ENCODE measurements at places on chromosomes 1 and 21. TPM values are rescaled to one million over a fixed set of nuclear protein-coding genes. Genes with fewer than 3 reads are reported as not detected.

The GBP6 gene
- total RNA-seq = 0.14 TPM

The PADI3 gene
- not detected for total RNA-seq

The TNFRSF8 gene
- total RNA-seq = 0.92 TPM

The CCDC30 gene
- 1.9 TPM for total RNA-seq

The SELL gene
- total RNA-seq = 1.1 TPM

The AMY1B gene
- not detected for total RNA-seq

The LEFTY1 gene
- total RNA-seq = not detected

The LCE2C gene
- not detected for total RNA-seq

DNA sequence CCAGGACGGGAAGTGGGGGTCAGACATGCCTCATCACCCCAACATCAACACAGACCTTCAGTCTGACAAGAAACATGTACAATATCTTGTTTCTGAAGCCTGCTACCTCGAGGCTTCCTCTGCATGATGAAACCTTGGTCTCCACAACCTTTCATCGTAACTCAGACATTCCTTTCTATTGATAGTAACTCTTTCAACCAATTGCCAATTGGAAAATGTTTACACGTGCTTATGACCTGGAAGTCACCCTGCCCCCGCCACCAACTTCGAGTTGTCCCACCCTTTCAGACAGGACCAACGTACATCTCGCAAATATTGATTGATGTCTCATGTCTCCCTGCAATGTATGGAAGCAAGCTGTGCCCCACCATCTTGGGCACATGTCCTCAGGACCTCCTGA is 159.5 kb downstream of the ETS2 start:
- DNase-seq = no peak

DNA sequence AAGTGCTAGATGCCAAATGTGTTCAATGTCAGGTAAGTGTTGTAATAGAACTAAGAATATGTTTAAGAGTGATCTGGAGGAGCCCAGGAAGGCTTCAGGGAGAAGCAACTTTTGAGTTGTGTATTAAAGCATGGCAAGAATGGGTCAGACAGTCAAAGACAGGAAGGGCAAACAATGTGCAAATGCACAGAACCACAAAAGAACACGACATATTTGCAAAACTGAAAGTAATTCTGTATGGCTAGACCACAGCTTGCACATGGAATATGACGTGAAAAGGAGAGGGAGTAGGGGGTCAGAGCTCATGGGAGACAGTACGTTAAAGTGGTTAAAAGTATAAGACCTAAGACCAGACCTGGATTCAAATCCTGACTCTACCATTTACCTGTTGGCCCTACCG is 7.1 kb upstream of the SORT1 start:
- no peak for DNase-seq

DNA sequence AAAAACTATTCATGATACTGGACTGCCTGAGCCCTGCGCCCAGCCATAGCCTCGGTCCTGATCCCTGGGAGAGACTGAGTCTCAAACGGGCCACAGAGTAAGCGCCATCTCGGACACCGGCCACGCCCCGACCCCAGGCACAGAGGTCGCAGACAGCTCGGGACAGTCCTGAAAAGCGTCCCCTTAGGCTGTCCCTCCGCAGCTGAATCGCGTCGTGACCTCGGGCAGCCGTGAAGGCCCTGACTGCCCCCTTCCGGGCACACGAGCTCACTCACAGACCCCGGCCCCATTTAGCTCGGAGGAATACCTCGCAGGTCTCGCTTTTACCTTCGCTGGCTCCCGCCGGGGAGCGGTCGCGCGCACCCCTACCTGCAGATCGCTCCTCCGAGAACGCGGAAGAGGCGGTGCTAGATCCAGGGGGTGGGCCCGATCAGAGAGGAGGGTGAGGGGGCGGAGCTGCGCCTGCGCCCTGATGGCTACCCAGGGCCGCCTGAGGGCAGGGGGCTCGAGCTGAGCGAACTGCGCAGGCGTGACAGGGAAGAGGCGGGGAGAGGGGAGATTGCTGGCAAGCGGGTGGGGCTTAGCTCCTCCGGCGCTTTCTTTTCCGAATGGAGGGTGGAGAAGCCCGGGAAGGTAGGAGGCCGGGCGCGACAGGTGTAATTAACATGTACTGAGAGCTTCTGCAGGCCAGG is at the start of gene MKNK1:
MKNK1 (minus strand) TSS at position 411 of the 692 bp plus-strand sequence. CDS start 20,941 bp downstream, outside the sequence.
- DNase-seq = peak; percentile 98

GRCh38 chr1:78527706-78528105 is 36.9 kb downstream of the PTGFR start:
- no peak for DNase-seq

GRCh38 chr1:38061883-38062328 is 15.3 kb upstream of the POU3F1 start:
- DNase-seq = no peak

DNA sequence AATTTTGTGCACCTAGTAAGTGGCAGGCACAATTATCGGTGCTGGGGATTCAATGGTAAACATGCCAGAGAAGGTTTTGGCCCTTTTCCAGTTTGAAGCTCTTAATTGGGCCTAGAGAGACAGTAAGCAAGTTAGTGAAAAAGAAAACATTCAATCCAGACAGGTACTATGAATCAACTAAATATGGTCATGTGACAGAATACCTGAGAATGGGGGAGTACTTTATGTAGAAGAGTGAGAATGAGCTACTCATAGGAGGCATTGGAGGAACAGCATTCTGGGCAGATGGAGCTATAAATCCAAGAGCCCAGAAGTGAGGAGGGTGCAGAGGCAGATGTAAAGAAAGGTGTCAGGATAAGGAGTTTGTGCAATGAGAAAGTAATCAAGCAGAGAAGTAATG is 1017.9 kb downstream of the ADGRL2 start:
- DNase-seq = no peak

DNA sequence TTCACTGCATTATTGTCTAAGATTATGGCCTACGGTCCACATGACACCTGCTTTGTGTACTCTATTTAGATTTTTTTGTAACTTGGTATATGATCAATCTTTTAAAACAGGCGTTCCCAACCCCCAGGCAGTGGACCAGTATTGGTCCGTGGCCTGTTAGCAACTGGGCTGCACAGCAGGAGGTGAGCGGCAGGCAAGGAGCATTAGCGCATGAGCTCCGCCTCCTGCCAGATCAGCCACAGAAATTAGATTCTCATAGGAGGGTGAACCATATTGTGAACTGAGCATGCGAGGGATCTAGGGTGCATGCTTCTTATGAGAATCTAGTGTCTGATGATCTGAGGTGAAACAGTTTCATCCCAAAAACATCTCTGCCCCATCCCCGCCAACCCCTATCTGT is 228.4 kb upstream of the NR5A2 start:
- DNase-seq = no peak

GRCh38 chr1:217524787-217525520 is 105.9 kb downstream of the GPATCH2 start:
- no peak for DNase-seq

- DNase-seq = no peak
Observed at GRCh38 chr1:44526295-44527073, 121.4 kb downstream of the RNF220 start.

- DNase-seq = no peak
Observed at GRCh38 chr1:179082333-179082998, 596 bp downstream of the TOR3A start.

GRCh38 chr1:162327144-162327787 is 49.4 kb downstream of the SPATA46 start:
- no peak for DNase-seq

- DNase-seq = no peak
Observed at GRCh38 chr1:64116537-64116936, 86.9 kb upstream of the UBE2U start.

DNA sequence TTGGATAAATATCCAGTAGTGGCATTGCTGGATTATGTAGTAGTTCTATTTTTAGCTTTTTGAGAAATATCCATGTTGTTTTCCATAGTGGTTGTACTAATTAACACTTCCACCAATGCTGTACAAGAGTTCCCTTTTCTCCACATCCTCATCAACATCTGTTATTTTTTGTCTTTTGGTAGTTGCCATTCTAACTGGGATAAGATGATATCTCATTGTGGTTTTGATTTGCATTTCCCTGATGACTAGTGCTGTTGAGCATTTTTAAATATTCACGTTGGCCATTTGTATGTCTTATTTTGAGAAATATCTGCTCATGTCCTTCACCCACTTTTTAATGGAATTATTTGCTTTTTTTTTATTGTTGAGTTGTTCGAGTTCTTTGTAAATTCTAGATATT is 183.9 kb downstream of the PTPRU start:
- DNase-seq = no peak

GRCh38 chr1:42176902-42177519 is 12.5 kb upstream of the GUCA2A start:
- no peak for DNase-seq

GRCh38 chr1:221204055-221204833 is 325.0 kb downstream of the HLX start:
- no peak for DNase-seq

DNA sequence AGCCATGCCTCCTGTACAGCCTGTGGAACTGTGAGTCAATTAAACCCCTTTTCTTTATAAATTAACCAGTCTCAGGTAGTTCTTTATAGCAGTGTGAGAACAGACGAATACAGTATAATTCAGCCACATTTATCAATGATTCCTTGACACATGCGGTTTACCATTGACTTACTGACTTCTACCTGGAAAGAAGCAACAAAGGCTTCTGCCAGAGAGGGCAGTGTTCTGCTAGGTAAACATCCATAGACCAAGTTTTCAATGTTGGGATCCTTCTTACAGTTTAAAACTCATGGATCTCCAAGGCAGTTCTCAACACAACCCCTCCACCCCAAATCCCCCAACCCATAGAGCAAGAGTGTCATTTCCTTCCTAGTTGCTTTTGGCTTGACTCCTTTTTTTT is 150.6 kb downstream of the ZNF648 start:
- DNase-seq = no peak

DNA sequence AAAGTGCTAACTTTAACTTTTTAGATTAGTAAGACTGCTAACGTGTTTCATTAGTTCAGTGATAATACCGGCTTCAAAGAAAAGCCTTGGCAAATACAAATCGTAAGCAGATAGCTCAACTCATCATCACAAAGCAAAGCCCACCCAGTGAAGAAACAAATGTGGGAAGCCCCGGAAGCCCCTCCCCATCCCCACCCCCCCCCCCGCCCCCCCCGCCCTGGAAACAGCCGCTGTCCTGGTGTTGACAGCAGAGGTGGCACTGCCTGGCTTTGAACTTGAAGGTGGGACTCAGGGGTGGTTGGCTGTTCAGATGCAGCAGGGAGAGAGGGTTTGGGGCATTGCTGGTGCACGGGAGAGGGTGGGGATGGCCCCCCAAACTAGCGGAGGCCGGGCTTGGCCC is 14.1 kb downstream of the PDXK start:
- no peak for DNase-seq

DNA sequence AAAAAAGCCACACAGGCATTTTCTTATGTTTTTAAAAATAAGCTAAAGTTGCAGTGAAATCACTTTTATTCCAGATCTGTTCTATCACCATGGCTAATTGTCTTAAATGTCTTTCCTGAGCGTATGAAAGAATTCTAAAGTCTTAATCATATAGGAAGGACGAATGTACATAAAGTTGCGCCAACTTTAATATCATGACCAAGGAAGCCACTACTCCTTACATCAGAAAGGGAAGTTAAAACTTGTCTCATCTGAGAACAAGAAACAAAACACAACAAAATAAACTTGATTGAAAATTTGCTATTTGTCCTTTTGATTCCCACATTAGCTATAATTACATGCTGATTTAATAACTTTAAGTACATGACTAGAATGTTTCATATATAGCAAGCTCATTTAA is 26.5 kb downstream of the CNIH4 start:
- DNase-seq = no peak

- no peak for DNase-seq
Observed at GRCh38 chr21:44718571-44718970, 7.2 kb upstream of the TSPEAR start.

DNA sequence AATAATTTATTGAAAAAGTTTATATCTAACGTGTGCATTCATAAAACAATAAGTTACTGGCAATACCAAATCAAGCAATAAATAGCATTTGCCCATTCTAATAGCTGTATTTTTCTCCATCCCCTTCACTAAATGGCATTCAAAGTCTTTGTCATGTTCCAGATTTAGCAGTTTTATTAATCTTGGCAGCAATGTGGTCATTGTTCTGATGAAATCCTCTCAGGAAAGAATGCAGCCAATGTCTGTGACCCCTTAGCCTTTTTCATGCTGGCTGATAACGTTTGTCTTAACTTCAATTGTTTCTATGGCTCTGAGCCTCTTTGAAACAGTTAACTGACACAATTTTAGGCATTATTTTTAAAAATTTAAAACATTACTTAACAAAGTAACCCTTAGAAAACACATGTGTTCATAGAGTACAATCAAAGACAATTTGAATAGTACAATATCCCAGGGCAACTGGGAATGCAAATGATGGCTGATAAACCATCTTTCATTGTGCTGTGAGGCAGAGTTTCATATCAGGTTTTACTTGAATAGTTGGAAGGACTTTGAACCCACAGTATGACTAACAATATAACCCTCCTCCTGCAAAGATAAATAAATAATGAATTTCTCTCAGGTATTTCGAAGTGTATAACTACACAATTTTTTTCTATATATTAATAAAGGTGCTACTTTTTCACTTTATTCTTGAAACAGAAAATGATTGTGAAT is 217.5 kb downstream of the LRRIQ3 start:
- no peak for DNase-seq

GRCh38 chr21:44392916-44393315 is 39.5 kb downstream of the TRPM2 start:
- DNase-seq = no peak

- DNase-seq = no peak
Observed at GRCh38 chr1:51727366-51727765, 110.5 kb downstream of the OSBPL9 start.

DNA sequence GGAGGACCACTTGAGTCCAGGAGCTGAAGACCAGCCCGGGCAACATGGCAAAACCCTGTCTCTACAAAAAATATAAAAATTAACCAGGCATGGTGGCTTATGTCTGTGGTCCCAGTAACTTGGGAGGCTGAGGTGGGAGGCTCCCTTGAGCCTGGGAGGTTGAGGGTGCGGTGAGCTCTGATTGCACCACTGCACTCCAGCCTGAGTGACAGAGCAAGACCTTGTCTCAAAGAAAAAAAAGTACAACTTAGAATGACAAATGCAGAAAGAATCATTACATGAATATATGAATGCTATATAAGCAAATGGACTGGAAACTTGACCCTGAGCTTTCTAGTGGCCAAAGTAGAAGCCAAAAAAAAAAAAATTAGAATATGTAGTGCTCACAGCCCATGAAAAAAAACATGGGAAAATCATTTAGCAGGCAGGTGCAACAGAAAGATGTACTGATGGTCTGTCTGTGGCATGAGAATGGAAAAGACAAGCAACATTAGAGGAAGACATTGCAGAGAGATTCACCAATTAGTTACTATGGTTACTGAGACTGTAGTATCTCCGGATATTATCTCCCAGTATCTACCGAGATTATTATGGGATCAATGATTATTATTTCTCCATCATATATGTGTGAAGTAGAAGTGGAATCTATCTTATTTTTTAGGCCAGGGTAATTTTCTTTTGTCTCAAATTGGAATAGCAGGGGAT is 19.2 kb downstream of the ELAPOR1 start:
- DNase-seq = no peak
